ENCODE measurements at places on chromosomes 2 and 18.

DNA sequence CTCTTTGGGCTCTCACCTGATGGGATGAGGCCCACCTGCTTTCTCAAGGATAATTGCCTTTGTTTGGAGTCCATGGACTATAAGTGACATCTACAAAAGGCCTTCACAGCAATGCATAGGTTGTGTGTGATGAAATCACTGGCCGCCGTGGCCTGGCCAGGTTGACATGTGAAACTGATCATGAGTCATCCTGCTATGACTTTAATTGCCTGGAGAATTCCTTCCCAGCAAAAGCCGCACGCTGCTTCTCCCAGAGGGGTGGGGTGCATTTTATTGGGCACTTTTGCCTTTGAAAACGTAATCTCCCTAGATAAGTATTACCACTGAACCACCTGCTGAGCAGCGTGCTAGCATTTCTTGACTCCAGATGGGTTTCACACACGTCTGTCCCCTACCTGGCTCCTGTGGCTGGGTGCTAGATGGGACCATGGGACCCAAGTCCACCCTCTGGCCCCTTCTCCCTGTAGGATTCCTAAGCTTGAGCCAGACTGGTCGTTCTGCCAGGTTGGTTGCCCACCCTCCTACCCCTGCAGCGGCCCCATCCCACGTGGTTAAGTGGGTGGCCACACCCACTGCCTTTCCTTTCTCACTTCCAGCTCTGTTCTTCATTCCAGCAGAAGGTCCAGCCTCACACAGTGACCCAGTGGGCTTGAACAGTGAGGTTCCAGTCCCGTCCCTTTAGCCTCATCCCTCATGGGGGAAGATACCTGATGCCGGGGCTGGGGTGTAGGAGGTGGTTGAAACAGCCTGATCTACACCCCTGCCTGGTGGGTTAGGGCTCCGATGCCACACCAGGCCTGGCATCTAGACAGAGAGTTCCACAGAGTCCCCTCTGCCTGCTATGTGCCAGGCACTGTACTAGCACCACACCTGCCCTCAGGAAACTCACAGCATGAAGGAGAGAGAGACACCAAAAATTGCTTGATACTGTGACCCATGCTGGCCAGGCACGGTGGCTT lies 89.6 kb downstream of the GBX2 start:
- peak; percentile 52 for DNase-seq

DNA sequence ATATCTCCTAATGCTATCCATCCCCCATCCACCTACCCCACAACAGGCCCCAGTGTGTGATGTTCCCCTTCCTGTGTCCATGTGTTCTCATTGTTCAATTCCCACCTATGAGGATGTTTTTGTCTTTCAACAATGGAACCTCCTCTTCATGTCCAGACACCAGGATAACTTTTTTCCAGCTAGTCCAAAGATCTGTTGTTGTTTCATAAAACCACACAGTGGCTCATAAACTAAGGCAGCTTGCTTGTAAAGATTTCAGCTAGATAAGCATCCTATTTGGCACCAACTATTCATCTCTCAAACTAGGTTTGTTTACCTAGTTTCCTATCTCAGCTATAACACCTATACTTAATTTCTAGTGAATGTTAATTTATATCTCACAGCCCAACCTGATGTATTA lies 937.7 kb downstream of the TRIB2 start:
- DNase-seq: no peak

DNA sequence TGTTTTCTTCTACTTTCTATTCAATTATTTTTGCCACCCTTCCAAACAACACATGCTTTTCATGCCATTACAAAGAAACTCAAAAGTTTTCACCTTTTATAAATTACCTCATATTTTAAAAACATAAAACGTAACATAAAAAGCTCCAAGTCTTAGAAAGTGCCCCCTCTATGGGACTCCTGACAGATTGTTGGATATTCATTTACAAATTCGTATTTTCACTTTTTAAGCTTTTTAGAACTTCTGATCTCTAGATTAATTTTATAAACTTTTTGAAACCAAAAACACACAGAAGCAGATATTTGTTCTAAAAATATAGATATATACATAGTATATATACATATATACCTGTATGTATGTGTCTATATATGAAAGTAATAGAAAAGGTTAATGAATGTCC lies 1.5 kb downstream of the COL5A2 start:
- DNase-seq: no peak

DNA sequence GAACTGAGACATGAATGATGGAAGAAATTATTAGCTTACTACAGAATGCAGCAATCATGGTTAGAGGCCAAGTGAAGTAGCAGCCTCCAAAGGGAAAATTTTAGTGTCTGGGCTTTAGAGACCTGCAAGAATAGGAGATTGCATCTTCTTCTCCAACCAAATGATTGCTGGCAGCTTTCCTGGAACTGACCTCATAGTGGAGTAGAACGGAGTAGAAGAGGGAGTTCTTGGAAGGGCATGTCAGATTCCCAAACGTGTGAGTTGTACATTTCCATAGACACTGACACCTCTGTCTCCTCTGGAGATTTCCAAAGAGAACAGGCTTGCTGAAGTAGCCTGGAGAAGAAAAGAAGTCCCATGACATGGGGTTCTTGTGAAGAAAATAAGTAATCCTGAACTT lies 169.8 kb upstream of the ERBB4 start:
- DNase-seq: no peak

DNA sequence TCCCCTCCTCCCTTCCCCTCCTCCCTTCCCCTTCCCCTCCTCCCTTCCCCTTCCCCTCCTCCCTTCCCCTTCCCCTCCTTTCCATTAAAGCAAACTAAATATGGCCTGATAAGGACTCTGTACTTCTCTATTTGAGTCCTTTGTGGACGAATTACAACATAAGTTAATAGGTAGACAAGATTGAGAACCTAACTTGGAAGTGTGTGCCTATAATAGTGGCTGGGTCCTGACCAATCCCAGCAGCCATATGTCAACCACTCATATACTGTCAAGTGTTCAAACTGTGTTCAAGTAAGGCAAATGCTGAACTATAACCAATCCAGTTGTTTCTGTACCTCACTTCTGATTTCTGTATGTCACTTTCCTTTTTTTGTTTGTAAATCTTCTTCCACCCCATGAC lies 97.1 kb upstream of the RBMS1 start:
- DNase-seq: no peak

- no peak for DNase-seq
Observed at GRCh38 chr2:172672114-172672513, 63.5 kb upstream of the RAPGEF4 start.

- DNase-seq: no peak
Observed at GRCh38 chr2:42193722-42194187, 24.6 kb downstream of the EML4 start.

DNA sequence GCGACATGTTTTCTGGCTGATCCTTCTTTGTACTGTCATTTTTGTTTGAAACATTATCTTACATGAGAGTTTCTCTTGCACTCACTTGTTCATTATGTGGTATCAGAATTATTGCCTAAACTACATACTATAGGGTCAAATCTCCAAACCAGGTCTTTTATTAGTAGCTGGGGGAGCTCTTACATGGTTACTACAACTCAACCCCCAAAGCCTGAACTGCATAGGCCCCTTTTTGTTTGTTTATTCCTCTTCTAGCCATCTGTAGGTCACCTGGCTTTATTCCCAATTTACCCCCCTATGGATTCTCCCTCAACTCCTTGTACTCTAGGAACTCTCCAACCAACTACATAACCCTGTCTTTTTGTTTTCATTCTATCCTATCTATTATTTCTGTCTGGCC lies 46.7 kb downstream of the PUM2 start:
- DNase-seq: no peak

GRCh38 chr2:117979911-117980701 lies 33.8 kb downstream of the CCDC93 start:
- no peak for DNase-seq

DNA sequence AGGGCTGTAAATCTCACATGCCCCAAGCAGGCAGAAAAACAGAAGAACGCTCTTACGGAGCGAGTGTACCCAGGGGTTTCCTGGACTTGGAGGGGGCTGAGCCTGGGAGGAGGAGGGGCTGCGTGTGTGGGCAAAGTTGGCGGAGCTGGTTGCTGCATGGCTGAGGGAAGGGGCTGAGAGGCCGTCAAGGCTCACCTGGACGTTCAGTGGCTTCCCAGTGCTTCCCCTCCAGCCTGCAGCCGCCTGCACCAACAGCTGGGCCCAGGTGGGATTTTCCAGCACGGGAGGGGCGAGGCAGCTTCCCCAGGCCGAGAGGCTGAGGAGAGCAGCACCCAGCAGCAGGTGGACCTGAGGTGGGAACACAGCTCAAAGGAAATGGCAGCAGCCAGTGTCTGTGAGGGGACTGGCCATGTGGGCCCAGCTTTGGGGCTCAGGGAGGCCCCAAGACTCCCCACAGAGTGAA lies 70.6 kb upstream of the CTDP1 start:
- DNase-seq: no peak

GRCh38 chr18:2256577-2256976 lies 314.7 kb downstream of the METTL4 start:
- no peak for DNase-seq

GRCh38 chr2:212147921-212148513 lies 390.6 kb downstream of the ERBB4 start:
- no peak for DNase-seq

- no peak for DNase-seq
Observed at GRCh38 chr2:242052421-242052820, 182.9 kb downstream of the RTP5 start.

- DNase-seq: no peak
Observed at GRCh38 chr2:229640636-229641035, 73.7 kb downstream of the DNER start.

- DNase-seq: no peak
Observed at GRCh38 chr2:150145299-150145692, 342.2 kb downstream of the RND3 start.

GRCh38 chr2:231191896-231192872 lies 6.2 kb upstream of the ARMC9 start:
- peak; percentile 67 for DNase-seq

DNA sequence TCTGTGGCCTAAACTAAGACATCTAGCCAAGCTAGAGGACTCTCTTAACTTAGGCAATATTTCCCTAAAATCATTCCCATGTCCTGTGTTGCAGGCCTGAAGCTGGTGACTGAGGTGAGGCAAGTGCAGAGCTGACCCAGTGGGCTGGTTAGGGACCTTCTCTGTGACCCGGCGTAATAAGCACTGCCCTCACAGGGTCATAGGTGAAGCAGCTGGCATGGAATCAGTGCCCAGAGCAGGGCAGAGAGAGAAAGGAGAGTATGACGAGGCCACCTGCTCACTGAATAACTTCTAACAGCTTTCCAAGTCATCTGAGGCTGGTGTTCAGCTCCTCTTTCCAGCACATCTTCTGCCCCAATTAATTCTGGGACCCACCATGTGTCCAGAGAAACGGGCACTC lies 197.0 kb downstream of the ANAPC1 start:
- no peak for DNase-seq

- no peak for DNase-seq
Observed at GRCh38 chr2:108363908-108364225, 13.9 kb upstream of the SULT1C4 start.

- no peak for DNase-seq
Observed at GRCh38 chr2:85680707-85681371, 12.8 kb upstream of the SFTPB start.

DNA sequence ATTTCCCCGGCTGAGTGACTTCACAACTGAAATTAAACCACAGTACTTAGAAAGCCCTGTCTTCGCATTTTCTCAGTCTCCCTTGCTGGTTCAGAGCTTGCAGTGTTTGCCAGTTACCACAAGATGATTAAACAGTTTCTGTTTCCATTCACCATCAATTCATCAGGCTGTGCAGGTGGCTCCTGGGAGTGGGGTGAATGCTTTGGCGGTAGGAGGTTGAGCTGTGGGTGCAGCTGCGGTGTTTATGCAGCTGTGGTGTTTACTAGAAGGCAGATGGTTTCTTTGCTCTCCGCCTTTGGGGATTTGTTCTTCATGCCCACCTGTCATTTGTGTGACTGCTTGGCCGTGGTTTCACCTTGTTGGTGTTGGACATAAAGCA lies 16.1 kb downstream of the ACOXL start:
- DNase-seq: no peak

GRCh38 chr2:152962446-152962845 lies 244.0 kb downstream of the ARL6IP6 start:
- DNase-seq: no peak

- peak; percentile 70 for DNase-seq
Observed at GRCh38 chr2:101188683-101189405, 37.7 kb upstream of the TBC1D8 start.

GRCh38 chr2:222730366-222730999 lies 59.0 kb downstream of the MOGAT1 start:
- DNase-seq: no peak

- DNase-seq: peak; percentile 70
Observed at GRCh38 chr2:119659601-119660342, 19.2 kb upstream of the TMEM177 start.

- no peak for DNase-seq
Observed at GRCh38 chr2:26400723-26401122, 997 bp upstream of the DRC1 start.

GRCh38 chr18:36650266-36650665 lies 178.5 kb downstream of the TPGS2 start:
- no peak for DNase-seq

GRCh38 chr2:16885027-16885426 lies 219.4 kb upstream of the CYRIA start:
- no peak for DNase-seq

DNA sequence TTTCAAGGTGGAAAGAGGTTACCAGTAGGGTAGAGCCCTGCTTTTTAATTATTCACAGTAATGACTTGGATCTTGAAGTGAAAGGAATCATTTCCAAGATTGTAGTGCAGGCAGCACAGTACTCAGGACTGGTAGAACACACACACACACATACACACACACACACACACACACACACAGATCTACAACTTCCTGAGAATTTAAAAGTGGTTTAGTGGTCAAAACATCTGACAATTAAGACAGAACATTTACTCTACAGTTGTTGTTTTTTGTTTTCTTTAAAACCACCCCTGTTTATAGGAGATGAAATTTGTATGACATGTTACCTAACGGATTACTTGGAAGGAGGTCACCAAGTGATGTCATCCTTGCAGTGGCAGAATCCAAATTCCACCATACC lies 146.7 kb upstream of the VRK2 start:
- DNase-seq: no peak

DNA sequence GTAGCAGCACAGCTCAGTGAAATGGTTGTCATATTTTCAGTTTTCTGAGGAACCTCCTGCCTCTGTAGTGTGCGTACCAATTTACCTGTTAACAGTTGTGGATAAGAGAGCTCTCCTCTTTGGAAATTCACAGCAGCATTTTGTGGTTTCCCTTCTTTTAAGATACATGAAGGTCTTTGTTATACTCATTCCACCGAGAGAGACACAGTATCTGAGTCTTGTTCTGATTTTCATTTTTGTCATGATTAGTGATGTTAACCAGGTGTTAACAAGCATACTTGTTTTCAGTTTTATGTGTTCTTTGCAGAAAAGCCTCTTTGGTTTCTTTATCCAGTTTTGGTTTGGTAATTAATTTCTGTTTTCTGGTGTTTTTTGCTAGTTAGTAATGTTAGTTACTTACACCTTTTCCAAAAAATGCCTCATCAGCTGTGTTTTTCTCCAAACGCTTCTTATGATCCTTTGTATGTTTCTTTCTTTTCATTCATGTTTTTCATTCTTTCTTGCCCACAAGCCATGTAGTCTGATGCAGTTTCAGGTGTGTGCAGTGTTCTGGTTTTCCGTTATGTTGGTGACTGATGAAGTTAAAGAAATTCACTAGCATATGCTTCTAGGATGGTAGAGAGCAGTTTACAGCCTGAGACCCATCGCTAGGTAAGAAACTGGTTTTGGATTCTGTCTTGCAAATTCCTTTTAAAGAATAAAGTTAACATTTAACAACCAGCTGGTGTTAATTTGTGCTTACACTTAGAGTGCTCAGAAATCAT lies 30.1 kb downstream of the CCDC74A start:
- DNase-seq: no peak

- DNase-seq: no peak
Observed at GRCh38 chr2:171487803-171488259, 34.4 kb upstream of the CYBRD1 start.

Measured in iPS-NIHi11 (cell line).